ENCODE measurements at places on chromosomes 6 and 20.

- no peak for DNase-seq
Observed at GRCh38 chr20:6700563-6701329, 66.7 kb upstream of the BMP2 start.

- DNase-seq = no peak
Observed at GRCh38 chr6:44645276-44645675, 257.8 kb downstream of the CDC5L start.

GRCh38 chr6:108612852-108613251 lies 52.1 kb downstream of the FOXO3 start:
- DNase-seq = no peak

- DNase-seq = no peak
Observed at GRCh38 chr6:118667988-118668387, 16.6 kb upstream of the CEP85L start.

- no peak for DNase-seq
Observed at GRCh38 chr20:46291401-46291800, 16.9 kb downstream of the CDH22 start.

DNA sequence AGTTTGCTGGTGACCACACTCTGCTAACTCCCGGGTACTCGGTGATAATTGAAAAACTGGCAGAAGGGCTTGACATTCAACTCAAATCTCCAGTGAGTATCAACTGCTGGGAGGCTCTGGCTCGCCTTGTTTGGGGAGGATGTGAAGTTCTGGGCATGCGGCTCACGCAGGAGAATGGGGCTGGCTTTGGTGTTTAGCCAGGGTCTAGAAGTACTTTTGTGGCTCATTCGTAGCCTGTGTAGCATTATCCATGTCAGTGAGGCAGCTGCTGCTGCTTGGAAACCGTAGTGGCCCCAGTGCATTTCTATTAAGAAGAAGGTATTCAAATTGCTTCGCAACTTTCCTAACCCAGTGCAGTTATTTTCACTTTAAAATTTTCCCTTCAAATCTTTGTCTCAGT lies 52.2 kb downstream of the KDM1B start:
- no peak for DNase-seq

GRCh38 chr6:23611776-23612381 lies 514.1 kb upstream of the NRSN1 start:
- DNase-seq = no peak

- no peak for DNase-seq
Observed at GRCh38 chr20:44990425-44990824, 24.1 kb downstream of the STK4 start.

DNA sequence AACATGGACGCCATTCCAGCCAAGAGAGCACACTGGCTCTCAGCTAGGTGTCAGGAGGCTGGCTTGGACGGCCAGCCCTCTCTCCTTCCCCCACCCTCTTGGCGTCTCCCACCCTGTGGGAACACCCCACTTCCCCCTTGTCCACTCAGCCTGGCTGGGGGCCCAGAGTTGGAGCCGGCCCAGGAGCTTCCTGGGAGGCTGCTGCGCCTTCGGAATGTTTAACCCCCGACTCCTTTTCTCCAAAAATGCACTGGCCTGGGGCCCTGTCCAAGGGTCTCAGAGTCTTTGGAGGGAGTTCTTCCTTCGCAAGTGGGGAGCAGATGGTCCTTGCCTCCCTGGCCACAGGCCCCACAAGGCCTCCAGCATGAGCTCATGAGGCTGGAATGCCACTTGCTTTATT lies 4.1 kb downstream of the ADAM33 start:
- DNase-seq = no peak

GRCh38 chr6:111205502-111205901 lies 118.2 kb downstream of the SLC16A10 start:
- DNase-seq = no peak

- no peak for DNase-seq
Observed at GRCh38 chr20:33963751-33964150, 30.0 kb upstream of the RALY start.

DNA sequence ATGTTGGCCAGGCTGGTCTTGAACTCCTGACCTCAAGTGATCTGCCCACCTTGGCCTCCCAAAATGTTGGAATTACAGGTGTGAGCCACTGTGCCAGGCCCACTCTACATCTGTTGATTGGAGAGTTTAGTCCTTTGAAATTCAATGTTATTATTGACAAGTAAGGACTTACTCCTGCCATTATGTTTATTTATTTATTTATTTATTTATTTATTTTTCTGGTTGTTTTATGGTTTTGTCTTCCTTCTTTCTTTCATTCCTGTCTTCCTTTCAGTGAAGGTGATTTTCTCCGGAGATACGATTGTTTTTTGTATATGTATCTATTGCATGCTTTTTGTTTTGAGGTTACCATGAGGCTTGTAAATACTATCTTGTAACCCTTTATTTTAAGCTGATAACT lies 602.6 kb downstream of the EPM2A start:
- no peak for DNase-seq

DNA sequence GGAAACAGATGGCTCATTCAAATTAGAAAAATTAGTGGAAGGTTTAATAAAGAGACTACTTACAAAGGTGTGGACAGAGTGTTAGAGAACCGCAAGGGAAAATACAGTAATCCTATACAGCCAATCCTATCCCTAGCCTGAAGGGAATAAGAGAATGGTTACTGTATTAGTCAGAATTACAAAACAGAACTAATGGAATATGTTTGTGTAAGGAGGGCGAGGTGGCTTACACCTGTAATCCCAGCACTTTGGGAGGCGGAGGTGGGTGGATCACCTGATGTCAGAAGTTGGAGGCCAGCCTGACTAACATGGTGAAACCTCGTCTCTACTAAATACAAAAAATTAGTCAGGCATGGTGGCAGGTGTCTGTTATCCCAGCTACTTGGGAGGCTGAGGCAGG lies 16.3 kb upstream of the TRPC4AP start:
- DNase-seq = no peak

DNA sequence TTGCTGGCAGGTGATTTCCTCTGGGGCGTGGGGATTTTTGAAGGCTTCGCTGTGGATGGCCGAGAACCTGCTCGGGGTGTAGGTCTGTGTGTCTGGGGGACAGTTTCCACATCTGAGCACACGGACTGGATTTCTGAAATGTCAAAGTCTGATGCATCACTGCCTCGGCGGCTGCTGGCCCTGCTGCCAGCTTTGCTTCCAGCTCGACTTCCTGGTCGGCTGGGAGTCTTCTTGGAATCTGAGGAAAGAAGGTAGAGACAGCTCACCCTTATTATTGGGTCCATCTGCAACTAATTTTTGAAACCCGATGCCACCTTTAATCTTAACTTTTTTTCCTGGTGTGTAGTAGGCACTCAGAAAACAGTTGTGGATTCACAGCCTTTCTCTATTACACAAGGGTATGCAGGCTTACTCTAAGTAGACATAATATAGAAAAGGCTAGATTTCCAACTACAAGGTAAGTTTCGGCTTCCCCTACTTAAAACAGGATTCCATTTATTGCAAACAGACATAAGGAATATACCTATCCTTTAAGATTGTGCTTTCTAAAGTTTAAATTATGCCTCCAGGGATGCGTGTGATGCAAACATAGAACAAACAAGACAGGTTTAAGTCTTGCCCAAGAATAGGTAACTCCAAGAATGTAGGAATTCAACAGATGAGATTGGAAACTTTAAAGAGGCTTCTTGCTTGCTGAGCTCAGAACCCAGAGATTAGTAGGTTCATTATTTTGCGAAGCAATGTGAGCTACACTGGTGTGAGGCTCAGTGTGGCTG lies 183.5 kb downstream of the DST start:
- no peak for DNase-seq
